ENCODE measurements at places on chromosomes 12 and 14. TPM values are rescaled to one million over a fixed set of nuclear protein-coding genes. Genes with fewer than 3 reads are reported as not detected.
A peak's percentile ranks its signal among the peaks of the same experiment; 100 is the strongest.

DNA sequence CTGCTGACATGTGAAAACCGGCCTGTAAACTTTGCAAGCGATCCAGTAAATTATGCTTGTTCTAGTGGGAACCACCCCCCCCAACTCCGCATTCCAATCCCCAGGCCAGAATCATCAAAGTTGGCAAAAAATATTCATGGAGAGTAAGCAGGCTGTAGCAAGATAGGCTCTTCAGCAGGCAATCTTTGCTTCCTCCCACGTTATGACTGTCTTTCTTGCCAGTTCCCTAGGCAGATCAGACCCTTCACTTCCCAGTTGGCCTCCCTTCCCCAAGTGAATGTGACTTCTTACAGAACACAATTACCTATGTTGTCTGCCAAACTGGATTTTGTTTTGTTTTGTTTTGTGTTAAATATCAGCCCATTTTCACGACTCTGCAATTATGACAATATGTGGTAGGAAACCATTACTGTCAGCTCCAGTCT, 1.2 kb upstream of the PTGER2 start:
- H3K36me3 ChIP-seq, result no peaks in the 10 kb centered on the region
- H3K4me1 ChIP-seq, result peaks cover 19% of the 10 kb centered on the region
- no peak overlapping the region for H3K4me3 ChIP-seq
- H3K27ac ChIP-seq, result no peak overlapping the region
- DNase-seq, result no peak

The RILPL2 gene
- total RNA-seq, result 4.1 TPM

The PSMA3 gene
- 143 TPM for total RNA-seq

GRCh38 chr12:57069523-57069922, 9.1 kb downstream of the NEMP1 start:
- H3K36me3 ChIP-seq, result peaks cover 8% of the 10 kb centered on the region
- no peaks in the 10 kb centered on the region for H3K27me3 ChIP-seq
- H3K4me3 ChIP-seq, result no peak overlapping the region
- H3K4me1 ChIP-seq, result peaks cover 7% of the 10 kb centered on the region
- peak overlapping the region; percentile 90 for H3K27ac ChIP-seq

DNA sequence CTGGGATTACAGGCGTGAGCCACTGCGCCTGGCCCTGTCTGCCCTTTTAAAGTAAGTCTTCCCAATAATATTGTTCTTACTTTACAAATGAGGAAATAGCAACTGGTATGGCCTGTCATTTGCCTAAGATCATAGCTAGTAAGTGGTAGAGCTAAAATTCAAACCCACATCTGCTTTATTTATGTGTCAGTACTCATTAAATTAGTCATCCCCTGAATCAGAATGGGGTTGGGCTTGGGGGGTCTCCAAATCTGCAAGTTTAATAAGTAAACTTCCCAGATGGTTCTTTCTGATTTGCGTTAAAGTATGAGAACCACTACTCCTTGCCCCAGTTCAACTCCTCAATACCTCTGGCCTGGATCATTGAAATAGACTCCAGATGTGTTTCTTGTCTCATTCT, 96.2 kb downstream of the FAR2 start:
- H3K4me1 ChIP-seq, result peaks cover 23% of the 10 kb centered on the region
- H3K27me3 ChIP-seq, result no peaks in the 10 kb centered on the region
- H3K27ac ChIP-seq, result no peak overlapping the region
- no peaks in the 10 kb centered on the region for H3K36me3 ChIP-seq
- no peak overlapping the region for H3K4me3 ChIP-seq

- no peaks in the 10 kb centered on the region for H3K36me3 ChIP-seq
- H3K4me3 ChIP-seq, result peak overlapping the region; percentile 85
- DNase-seq, result no peak
- H3K4me1 ChIP-seq, result peaks cover 52% of the 10 kb centered on the region
- no peaks in the 10 kb centered on the region for H3K27me3 ChIP-seq
Measured at GRCh38 chr14:95155045-95155444, 2.3 kb downstream of the DICER1 start.

- no peaks in the 10 kb centered on the region for H3K36me3 ChIP-seq
- no peak overlapping the region for H3K4me3 ChIP-seq
- no peaks in the 10 kb centered on the region for H3K27me3 ChIP-seq
- no peak for DNase-seq
Measured at GRCh38 chr14:72605921-72606220, 288.0 kb downstream of the DPF3 start.

DNA sequence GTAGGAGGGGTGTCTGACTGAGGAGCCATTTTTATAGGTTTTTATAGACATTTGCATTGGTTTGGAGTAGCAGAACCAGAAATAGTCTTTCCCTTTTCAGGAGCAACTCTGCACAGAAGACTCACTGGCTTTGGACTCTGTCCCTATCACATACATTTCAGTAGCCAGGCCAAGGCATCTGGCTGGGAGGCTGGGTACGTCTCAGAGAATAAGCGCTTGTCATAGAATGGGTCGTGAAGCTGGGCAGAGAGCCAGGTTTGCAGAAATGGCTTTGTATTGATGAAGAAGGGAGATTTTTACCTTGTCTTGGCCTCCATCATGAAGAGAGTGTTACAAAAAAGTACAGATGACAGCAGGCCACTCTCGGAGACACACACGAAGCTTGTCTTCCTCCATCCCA, 98.6 kb downstream of the CACNA1C start:
- H3K36me3 ChIP-seq, result peaks cover 4% of the 10 kb centered on the region
- no peak overlapping the region for H3K4me3 ChIP-seq
- H3K4me1 ChIP-seq, result peaks cover 64% of the 10 kb centered on the region
- no peaks in the 10 kb centered on the region for H3K27me3 ChIP-seq
- DNase-seq, result no peak

The LRP6 gene
- 48.5 TPM for total RNA-seq

DNA sequence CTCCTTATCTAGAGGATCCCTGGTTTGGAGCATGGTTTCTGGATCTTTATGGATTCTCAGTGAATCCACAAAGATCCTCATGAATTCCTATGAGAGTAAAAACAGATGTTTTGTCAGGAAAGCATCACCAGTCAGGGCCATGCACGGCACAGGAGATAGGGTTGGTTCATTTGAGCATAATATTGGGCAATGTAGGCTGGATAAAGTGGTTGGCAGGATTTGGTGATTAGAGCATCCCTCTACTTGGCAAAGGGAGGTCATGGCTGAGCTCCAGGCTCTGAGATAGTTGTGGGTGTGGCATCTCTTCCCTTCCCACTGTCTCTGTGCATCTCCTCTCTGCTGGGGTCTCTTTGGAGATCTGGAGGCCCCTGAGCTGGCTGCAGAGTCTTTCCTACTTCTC, 149.8 kb downstream of the DACT1 start:
- peaks cover 43% of the 10 kb centered on the region for H3K4me1 ChIP-seq
- H3K27me3 ChIP-seq, result peaks cover 17% of the 10 kb centered on the region
- H3K4me3 ChIP-seq, result no peak overlapping the region
- no peak for DNase-seq

- no peaks in the 10 kb centered on the region for H3K27me3 ChIP-seq
- H3K36me3 ChIP-seq, result no peaks in the 10 kb centered on the region
- H3K4me3 ChIP-seq, result no peak overlapping the region
- H3K4me1 ChIP-seq, result no peaks in the 10 kb centered on the region
- DNase-seq, result no peak
Measured at GRCh38 chr12:130111965-130112496, 50.2 kb upstream of the FZD10 start.

The SLC16A7 gene
- total RNA-seq, result 32.6 TPM

- H3K36me3 ChIP-seq, result no peaks in the 10 kb centered on the region
- H3K27me3 ChIP-seq, result no peaks in the 10 kb centered on the region
- H3K4me1 ChIP-seq, result no peaks in the 10 kb centered on the region
- H3K27ac ChIP-seq, result no peak overlapping the region
- H3K4me3 ChIP-seq, result no peak overlapping the region
- DNase-seq, result no peak
Measured at GRCh38 chr12:87349681-87350080, 679.5 kb downstream of the C12orf50 start.

- H3K27ac ChIP-seq, result no peak overlapping the region
- peaks cover 19% of the 10 kb centered on the region for H3K4me1 ChIP-seq
- H3K4me3 ChIP-seq, result no peak overlapping the region
- H3K36me3 ChIP-seq, result no peaks in the 10 kb centered on the region
- DNase-seq, result no peak
- H3K27me3 ChIP-seq, result no peaks in the 10 kb centered on the region
Measured at GRCh38 chr12:122024132-122024785, 2.6 kb downstream of the BCL7A start.

GRCh38 chr14:93317210-93317874, 15.5 kb downstream of the BTBD7 start:
- H3K27me3 ChIP-seq, result no peaks in the 10 kb centered on the region
- H3K4me3 ChIP-seq, result peak overlapping the region; percentile 60
- H3K27ac ChIP-seq, result peak overlapping the region; percentile 96
- H3K36me3 ChIP-seq, result no peaks in the 10 kb centered on the region

The CFAP73 gene
- not detected for total RNA-seq

- H3K27me3 ChIP-seq, result no peaks in the 10 kb centered on the region
- H3K36me3 ChIP-seq, result no peaks in the 10 kb centered on the region
- no peak overlapping the region for H3K27ac ChIP-seq
- H3K4me3 ChIP-seq, result no peak overlapping the region
Measured at GRCh38 chr14:44279357-44279756, 227.7 kb downstream of the FSCB start.

DNA sequence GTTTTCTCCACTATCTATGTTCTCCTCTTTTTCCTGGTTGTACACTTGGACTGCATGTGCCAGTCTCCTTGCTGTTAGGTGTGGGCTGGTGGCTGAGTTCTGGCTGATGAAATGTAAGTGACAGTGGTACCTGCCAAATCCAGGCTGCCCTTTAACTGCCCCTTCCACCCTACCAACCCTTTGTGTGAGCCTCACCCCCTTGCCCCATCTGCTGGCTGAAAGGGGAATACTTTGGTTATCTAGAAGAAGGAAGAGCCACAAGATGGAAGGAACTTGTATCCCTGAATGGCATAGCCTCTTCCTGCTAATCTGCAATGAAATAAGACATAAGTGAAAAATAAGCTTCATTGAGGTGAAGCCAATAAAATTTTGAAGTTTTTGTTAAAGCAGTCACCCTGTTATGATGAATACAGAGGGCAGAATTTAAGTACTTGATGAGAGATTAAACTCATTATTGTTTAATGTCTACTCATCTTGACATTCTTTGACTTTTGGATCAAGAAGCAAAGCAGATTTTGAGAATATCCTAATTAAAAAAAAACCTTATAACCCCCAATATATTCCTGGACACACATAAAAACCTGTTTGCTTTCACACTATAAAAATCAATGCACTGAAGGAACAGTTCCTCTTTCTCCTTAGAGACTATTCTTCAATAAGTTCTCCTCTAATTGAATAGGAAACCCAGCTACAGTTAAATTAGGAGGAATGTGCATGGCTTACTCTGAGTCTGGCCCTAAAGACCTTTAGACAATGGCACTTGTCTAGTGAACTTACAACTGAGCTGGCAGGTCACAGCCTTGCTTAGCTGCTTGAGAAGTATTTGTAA, 262.6 kb upstream of the BTG1 start:
- H3K27me3 ChIP-seq, result no peaks in the 10 kb centered on the region
- H3K36me3 ChIP-seq, result no peaks in the 10 kb centered on the region
- H3K4me3 ChIP-seq, result no peak overlapping the region

DNA sequence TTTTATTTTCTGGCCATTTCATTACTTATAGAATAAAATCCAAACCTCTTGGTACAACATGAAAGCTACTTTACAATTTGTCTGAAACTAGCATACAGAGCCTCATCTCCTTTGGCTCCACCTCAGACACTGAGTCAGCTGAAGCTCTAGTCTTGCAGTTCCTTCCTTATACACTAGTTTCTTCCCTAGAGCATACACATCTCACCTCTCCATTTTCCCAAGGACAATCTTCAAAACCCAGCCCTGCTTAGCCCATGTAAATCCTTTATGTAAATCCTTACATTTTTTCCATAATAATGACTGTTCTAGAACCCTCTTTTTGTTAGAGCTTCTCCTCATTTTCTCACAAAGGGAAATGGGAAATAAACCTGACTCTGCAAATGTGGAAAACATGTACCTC, 463.4 kb downstream of the SLC16A7 start:
- no peak for DNase-seq
- H3K4me1 ChIP-seq, result no peaks in the 10 kb centered on the region
- H3K4me3 ChIP-seq, result no peak overlapping the region
- H3K36me3 ChIP-seq, result no peaks in the 10 kb centered on the region
- H3K27ac ChIP-seq, result no peak overlapping the region

All from osteocyte (in vitro differentiated cells).